CD4-positive, alpha-beta T cell treated with Interleukin-4 for 4 hours (primary cell): ENCODE measurements at places on chromosomes 3 and 15.

- DNase-seq = no peak
Observed at GRCh38 chr15:66839506-66840112, 137.6 kb downstream of the SMAD6 start.

DNA sequence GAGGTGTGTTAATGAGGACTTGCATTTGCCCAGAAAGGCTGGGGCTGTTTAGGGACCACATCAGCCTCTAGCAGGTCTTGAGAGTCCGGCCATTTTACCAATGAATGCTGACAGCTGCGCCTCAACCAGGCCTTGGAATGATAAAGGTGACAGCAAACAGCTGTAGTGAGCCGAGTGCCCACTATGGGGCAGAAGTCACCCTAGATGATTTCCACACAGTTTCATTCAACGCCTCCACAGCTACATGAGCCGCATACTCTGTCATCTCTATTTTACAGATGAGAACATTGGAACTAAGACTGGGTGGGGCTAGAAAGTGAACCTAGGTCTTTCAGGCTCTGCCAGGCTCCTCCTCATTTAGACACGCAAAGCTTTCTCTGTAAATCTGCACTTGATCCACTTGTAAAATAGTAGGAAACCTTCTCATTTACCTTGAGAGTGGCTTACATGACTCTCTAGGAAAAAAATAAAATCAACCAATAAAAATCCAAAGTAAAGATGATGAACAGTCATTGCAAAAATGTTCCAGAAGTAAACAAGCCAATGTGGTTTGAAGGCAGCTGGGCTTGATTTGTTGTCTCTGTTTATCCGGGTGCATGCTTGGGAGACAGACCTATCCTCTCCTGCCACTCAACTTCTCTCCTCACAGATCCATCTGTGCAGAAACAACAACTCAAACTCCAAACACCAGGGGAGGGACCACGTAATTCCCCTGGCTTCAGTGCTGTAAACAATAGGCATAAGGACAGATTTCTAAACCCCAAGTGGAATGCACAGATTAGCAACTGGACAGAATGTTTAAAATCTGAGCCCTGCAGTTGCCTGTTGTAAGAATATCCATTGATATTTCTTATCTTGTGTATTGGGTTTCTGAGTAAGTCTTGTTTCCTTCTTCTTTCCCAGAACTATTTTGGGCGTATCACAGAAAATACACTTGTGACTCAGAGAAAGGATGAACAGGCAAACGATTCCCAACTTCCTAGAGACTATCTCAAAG is 31.5 kb upstream of the LDHAL6B start:
- DNase-seq = peak; percentile 10

DNA sequence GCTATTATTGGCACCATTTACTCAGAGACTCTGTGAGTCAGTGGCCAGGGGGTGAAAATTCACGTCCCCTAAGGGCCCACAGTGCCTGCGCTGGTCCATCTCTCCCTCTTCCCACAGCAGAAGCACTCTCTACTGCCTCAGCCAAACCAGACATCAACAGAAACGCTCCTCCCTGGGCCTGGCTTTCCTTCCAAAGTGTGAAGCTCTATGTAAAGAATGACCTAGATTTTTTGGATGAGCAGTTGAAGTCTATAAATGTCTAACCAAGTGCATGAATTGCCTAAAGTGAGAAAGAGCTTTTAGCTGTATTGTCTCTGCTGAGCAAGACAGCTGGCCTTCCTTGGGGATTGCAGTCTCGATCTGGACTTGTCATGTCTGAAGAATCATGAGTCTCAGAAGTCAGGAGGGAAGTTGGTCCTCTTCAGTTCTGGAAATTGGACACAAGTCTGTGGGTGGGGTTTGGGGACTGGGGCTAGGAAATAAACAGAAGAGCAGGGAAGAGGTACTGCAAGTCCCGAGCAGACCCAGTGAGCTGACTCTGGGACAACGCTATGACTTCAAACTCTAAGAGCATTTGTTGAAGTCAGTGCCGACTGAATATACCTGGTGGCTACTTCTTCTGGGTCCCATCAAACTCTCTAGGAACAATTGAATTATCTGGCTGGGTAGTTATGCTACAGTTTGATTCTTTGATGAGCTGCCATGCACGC is 29.0 kb downstream of the RASGRP1 start:
- DNase-seq = no peak

DNA sequence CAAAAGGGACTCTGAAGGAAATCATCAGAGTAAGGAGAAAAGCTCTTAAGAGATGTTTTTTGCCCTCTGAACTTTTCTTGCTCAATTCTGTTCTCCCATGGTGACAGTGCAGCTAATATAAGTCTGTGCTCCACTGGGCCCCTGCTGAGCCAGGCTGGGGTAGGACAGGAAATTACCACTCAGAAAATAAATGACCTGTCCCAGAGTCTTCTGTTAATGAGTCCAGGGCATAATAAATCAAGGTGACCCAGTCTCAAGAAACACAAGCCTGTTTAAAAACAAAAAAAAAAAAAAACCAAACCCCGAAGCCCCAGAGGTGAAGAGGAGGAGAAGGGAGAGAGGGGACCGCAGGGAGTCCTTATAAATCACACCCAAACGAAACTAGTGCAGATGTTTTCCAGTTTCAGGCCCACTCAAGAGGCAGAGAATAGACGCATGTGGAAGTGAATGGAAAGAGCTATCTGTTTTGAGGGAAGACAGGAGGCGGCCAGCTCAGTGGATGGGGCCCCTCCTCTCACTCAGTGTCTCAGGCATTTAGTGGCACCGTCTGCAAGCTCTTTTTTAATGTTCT is 59.8 kb upstream of the BOC start:
- no peak for DNase-seq

- DNase-seq = no peak
Observed at GRCh38 chr15:63448266-63448665, 56.1 kb upstream of the USP3 start.

DNA sequence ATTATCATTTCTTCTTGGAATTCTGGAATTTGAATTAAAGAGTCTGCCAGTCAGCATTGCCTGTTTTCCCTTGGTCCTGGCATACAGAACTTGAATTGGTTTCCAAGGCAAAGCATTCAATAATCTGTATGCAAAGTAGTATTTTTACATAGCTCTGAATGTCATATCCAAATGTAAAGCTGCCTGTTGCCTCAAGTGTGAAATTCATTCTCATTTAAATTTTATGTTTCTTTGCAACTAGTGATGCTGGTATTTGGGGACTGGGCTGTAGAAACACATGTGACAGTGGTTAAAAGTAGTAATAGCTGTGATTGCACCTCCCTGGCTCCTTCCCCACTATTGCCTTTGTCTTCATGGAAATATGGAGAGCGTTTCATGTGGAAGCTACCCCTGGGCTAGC is 743.9 kb upstream of the GOLIM4 start:
- DNase-seq = no peak
